Left hindlimb (tissue), 1 donor: ENCODE measurements at places on chromosomes 13 and 19.

GRCh38 chr13:93786846-93787489 lies 560.4 kb downstream of the GPC6 start:
- no peak for DNase-seq

- DNase-seq = no peak
These were observed 23.4 kb downstream of the SIPA1L3 start for GRCh38 chr19:37930416-37930815.

DNA sequence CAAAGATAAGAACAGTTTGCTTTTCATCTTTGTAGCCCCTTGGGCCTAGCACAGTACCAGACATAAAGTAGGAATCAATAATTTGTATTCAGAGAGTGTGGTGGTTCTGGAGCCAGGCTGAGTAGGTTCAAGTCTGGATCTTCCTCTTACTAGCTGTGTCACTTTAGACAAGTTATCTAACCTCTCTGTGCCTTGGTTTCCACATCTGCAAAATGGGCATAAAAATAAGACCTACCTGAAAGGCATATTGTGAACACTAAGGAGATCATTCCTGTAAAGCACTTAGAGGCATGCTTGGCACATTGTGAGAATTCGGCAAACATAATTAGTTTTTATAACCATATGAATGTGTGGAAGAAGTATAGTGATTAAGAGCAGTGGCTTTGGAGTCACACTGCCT lies 95.8 kb downstream of the MBNL2 start:
- no peak for DNase-seq

DNA sequence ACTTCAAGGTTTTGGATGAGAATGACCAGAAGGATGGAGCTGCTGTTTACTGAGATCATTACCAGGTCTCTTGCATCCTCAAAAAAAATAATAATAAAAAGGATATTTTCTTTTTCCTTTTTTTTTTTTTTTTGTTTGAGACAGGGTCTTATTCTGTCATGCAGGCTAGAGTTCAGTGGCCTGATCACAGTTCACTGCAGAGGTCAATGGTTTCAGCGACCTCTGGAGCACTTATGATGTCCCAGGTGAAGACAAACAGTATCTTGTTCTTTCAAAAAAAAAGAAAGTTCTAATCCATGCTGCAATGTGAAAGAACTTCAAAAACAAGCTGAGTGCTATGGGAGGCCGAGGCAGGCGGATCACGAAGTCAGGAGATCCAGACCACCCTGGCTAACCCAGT lies 30.4 kb upstream of the TPM4 start:
- no peak for DNase-seq

DNA sequence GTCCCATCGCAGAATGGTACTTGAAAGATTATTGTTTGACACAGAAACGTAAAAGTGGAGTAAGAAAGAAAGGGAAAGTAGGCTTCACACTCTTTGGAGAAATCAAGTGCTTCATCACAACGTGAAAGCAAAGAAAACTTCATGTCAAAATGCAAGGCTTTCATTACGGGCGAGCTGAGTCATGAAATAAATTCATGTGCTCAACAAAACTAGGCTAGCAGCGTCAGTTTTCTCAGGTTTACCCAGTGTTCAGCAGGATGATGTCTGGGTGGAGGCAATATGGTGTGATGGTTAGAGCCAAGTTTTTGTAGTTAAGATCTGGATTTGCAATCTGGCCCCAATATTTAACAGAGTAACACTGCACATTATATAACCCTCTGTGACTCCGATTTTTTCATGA lies 128.0 kb downstream of the TRPC4 start:
- no peak for DNase-seq
